ENCODE measurements at places on chromosomes 13 and 19.

GRCh38 chr13:97188207-97188606 is 33.9 kb upstream of the MBNL2 start:
- no peak for DNase-seq

GRCh38 chr13:28495538-28496187 is 735 bp upstream of the FLT1 start:
- DNase-seq: no peak

GRCh38 chr13:114102131-114102520 is 30.3 kb downstream of the RASA3 start:
- no peak for DNase-seq

GRCh38 chr19:33771384-33772101 is 25.1 kb upstream of the KCTD15 start:
- peak; percentile 47 for DNase-seq

- peak; percentile 33 for DNase-seq
Measured at GRCh38 chr19:34985249-34986022, 14.7 kb upstream of the GRAMD1A start.

GRCh38 chr13:92951273-92951890 is 275.2 kb upstream of the GPC6 start:
- no peak for DNase-seq

DNA sequence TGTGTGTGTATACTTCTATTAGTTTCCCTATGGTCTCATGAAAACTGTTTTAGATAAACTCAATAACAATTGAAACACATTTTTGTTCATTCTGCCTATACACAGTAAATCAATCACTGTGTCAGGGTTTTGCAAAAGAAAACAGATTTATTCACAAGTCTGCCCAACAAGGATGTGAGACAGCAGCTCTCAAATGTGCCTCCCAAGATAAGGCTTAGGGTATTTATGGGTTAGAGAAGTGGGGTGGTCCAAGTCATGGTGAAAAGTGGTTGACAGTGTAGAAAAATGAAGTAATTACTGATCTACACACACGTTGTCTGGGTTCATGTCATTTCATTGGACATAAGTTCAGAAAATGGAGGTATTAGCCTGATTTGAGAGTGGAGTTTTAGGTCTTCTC is 844.6 kb downstream of the SLITRK6 start:
- DNase-seq: no peak

DNA sequence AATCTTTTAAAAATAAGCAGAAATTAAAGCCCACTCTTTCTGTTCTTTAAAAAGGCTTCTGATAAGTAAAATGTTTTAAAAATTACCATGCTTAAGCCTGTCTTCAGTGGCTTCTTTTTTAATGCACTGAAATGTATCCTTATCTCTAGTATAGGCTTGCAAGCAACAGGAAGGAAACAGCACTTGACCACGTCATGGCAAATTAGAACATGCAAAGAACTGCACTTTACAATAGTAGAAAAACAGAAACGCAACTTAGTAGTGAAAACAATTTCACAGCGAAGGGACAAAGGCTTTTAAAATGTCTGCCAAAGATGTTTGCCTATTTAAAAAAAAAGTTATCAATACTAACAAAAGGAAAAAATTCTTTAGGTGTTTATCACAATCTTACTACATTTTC is 36.3 kb downstream of the ELF1 start:
- peak; percentile 51 for DNase-seq

- DNase-seq: no peak
Measured at GRCh38 chr19:42547929-42548328, 19.6 kb upstream of the CEACAM1 start.

GRCh38 chr13:34747507-34747906 is 194.6 kb upstream of the NBEA start:
- no peak for DNase-seq

DNA sequence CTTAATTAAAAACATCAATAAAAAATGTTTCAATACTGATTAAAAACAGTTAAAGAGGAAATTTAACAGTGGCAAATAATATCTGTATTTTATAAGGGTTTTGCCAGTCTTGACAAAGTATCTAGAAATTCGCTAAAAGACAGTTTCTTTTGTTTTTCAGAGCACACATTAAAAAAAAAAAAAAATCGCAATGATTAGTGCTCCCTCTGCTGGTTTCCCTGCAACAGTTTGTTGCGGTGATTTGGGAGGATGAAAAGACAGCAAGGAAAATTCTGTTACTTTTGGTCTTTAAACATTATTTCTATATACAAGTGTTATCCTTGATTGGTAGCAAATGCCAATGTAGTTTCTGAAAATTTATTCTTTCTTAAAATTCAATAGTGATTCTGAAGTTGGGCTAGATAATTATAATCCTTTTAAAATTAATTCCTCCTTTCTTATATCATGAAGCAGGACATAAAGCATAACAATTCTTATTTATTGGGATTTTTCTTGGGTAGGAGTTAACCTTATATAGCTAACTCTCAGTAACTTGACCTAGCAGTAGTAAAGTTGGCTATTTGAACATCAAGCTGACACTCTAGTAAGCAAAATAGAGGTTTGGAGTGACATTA is 23.1 kb upstream of the SPRY2 start:
- DNase-seq: peak; percentile 48

- DNase-seq: no peak
Measured at GRCh38 chr13:44116562-44117332, 237.0 kb downstream of the LACC1 start.

- DNase-seq: no peak
Measured at GRCh38 chr13:27014406-27015359, 156.9 kb downstream of the USP12 start.

- peak; percentile 82 for DNase-seq
Measured at GRCh38 chr19:40613690-40614621, 12.8 kb downstream of the LTBP4 start.

DNA sequence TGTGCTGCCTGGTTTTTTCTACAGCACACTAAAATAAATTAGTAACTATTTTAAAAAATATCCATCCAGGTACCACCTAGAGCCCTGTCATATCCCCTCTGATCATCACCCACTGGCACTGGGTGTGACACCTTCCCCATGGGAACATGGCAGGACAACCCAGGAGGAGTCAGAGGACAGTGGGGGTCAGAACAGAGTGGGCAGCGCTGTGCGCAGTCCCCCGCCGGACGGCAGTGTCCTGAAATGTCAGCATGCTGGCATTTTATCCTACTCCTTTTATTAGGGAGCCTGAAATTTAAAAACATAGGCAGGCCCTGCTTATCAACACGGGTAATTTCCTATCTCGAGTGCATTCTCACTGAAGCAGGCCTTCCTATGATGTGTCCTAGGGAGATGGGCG is 42.1 kb upstream of the GAS6 start:
- no peak for DNase-seq

DNA sequence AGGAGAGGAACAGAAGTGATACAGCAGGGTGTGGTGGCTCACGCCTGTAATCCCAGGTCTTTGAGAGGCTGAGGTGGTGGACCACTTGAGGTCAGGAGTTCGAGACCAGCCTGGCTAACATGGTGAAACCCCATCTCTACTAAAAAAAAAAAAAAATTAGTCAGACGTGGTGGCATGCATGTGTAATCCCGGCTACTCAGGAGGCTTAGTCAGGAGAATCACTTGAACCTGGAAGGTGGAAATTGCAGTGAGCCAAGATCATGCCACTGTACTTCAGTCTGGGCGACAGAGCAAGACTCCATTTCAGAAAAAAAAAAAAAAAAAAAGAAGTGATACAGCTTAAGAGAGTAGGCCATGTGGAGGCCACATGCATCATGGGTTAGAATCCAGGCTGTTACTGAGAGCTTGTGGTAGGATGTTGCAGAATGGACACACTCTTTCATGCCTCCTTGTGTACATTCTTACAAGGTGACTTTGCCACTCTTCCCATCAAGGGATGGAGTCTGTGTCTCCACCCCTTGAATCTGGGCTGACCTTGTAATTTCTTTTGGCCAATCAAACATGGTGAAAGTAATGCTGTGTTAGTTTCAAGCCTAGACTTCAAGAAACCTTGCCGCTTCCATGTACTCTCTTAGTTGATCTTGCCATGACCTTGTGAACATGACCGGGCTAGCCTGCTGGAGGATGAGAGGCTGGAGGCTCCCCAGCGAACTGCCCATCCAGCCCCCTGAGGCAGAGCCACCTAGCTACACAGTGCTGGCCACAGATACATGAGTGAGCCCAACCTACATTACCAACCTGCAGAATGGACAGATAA is 12.3 kb downstream of the FAM187B start:
- peak; percentile 54 for DNase-seq

DNA sequence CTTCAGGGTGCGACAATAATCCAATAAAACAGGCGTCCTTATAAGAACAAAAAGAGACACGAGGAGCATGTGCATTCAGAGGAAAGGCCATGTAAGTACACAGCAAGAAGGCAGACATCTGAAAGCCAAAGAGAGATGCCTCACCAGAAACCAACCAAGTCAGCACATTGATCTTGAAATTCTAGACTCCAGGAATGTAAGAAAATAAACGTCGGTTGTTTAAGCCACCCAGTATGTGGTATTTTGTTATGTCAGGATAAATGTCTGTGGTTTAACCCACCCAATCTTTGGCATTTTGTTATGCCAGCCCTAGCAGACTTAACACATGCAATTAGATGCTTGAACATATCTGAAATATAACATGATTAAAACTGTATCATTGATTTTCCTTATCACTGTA is 452.0 kb downstream of the SLITRK6 start:
- no peak for DNase-seq

GRCh38 chr13:66849706-66850105 is 380.4 kb downstream of the PCDH9 start:
- DNase-seq: no peak

DNA sequence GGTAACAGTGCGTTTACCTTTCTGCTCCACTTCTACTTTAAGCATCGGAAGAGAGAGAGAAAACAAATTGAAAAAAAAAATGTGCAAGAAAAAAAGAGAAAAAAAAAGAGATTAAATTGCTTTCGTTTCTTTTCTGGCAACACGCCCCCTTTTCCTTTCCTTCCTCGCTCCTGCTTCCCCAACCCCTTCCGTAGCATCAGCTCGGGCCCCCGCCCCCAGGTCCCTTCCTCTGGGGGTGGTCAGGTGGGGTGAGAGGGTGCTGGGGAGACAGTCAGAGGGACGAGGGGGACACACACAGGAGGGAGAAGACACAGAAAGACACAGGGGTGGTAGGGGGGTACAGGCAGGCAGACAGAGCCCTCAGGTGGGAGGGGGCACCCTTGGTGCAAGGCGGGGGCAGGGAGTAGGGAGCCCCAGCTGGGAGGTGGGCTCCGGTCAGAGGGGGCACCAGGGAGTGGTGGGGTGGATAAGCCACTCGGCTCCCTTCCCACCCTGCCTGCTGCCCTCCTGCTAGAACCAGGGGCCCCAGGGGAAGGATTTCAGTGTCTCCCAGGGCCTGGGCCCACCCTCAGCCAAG is 30.7 kb upstream of the ASF1B start:
- DNase-seq: no peak

DNA sequence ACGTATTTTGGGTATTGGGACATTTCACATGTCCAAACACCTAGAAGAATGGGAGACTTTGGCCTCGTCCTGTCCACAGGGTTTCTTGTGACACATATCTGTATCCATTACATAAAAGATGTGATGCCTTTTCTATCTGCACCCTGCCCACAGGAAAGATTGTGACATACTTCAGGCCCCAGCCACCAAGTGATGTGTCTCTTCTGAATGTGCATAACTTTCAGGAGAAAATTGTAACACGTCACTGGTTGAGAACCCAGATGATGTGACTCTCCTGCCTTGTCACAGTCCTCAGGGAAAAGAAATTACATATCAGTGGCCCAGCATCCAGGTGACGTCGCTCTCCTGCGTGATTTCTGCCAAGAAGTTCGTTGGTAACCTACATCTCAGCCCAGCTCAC is 21.0 kb upstream of the ZNF681 start:
- no peak for DNase-seq

- no peak for DNase-seq
Measured at GRCh38 chr13:78228940-78229339, 310.3 kb upstream of the EDNRB start.

- DNase-seq: peak; percentile 91
Measured at GRCh38 chr19:13850910-13851733, 25.8 kb upstream of the NANOS3 start.

DNA sequence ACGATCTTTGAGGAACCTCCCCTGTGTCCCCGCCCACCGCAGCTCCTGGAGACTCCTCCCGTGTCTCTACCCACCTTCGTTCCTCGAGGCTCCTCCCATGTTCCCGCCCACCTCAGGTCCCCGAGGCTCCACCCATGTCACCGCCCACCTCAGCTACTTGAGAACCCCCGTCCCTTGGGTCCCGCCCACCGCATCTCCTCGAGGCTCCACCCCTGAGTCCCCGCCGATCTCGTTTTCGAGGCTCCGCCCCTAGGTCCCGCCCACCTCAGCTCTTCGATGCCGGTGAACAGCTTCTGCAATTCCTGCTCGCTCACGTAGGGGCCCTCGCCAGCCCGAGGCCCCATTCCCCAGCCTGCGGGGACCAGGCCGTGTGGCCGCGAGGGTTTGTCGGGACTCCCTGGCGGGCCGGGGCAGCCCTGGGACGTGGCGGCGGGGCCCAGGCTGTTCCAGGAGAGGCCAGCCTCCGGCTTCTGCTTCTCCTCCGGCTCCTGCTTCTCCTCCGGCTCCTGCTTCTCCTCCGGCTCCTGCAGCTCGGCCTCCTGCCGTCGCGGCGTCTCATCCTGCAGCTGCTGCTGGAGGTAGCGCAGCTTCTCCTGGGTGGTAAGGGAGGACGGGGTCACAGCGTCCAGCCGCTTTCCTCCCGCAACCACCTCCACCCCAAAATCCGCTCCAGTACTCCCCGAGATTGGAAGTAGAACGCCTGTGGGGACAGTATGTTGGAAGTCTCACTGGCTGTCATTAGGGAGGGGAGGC is 16.7 kb downstream of the TSKS start:
- DNase-seq: peak; percentile 83

GRCh38 chr19:40592170-40592569 is 9.0 kb upstream of the LTBP4 start:
- DNase-seq: peak; percentile 71

DNA sequence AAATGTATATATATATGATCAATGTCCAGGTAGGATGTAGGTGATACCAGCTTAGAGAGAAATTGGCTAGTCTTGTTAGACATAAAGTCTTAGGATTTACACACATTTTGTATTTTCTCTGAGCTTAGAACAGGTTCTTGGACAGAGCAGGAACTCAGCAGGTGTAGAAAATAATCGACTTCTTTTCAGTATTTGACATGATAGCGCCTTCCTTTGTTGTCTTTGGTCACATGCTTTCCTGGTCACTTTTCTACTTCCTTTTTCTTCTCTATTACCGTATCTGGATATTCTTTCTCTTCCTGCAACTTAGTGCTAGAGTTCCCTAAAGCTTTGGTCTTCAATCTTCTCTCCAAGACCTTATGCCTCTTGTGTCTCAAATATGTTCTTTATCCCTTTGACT is 107.4 kb downstream of the LRCH1 start:
- no peak for DNase-seq

GRCh38 chr19:10189616-10190015 is 5.1 kb downstream of the DNMT1 start:
- peak; percentile 41 for DNase-seq

- DNase-seq: no peak
Measured at GRCh38 chr13:111168107-111168506, 53.0 kb downstream of the ARHGEF7 start.

GRCh38 chr19:30685426-30686000 is 313.3 kb downstream of the ZNF536 start:
- DNase-seq: no peak

- no peak for DNase-seq
Measured at GRCh38 chr13:100541897-100542825, 46.4 kb downstream of the GGACT start.

GRCh38 chr19:42111384-42111783 is 20.9 kb downstream of the POU2F2 start:
- peak; percentile 97 for DNase-seq

GRCh38 chr13:110210604-110210985 is 96.4 kb downstream of the COL4A1 start:
- no peak for DNase-seq

GRCh38 chr13:28707629-28708427 is 10.9 kb downstream of the SLC46A3 start:
- peak; percentile 93 for DNase-seq

Measured in fibroblast of mammary gland (primary cell).